ENCODE measurements at places on chromosomes 1 and 21.
A peak's percentile ranks its signal among the peaks of the same experiment; 100 is the strongest.

- DNase-seq, result no peak
Measured at GRCh38 chr1:232292818-232293217, 337.1 kb downstream of the SIPA1L2 start.

- no peak for DNase-seq
Measured at GRCh38 chr1:29939079-29939478, 702.8 kb downstream of the PTPRU start.

GRCh38 chr1:62398377-62398776, 38.5 kb upstream of the USP1 start:
- DNase-seq, result no peak

GRCh38 chr21:39232861-39233291, 49.6 kb upstream of the PSMG1 start:
- DNase-seq, result no peak

DNA sequence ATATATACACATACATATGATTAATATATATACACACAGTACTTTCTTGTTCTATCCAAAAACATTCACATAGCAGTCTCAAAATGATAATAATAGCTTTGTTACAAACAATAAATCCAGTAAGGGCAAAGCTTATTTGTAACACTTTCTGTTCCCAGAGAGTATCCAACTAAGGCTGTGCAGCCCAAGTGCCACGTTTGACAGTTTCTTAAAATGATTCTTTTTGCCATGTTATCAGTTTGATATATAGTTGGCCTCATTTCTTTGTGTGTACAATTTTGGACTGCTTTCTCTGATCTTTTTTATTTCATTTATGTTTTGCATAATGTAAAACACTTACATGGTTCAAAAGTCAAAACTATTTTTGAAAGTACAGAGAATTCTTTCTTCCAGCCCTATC, 11.8 kb downstream of the KCNE1 start:
- no peak for DNase-seq

- DNase-seq, result no peak
Measured at GRCh38 chr1:221230605-221231004, 351.4 kb downstream of the HLX start.

DNA sequence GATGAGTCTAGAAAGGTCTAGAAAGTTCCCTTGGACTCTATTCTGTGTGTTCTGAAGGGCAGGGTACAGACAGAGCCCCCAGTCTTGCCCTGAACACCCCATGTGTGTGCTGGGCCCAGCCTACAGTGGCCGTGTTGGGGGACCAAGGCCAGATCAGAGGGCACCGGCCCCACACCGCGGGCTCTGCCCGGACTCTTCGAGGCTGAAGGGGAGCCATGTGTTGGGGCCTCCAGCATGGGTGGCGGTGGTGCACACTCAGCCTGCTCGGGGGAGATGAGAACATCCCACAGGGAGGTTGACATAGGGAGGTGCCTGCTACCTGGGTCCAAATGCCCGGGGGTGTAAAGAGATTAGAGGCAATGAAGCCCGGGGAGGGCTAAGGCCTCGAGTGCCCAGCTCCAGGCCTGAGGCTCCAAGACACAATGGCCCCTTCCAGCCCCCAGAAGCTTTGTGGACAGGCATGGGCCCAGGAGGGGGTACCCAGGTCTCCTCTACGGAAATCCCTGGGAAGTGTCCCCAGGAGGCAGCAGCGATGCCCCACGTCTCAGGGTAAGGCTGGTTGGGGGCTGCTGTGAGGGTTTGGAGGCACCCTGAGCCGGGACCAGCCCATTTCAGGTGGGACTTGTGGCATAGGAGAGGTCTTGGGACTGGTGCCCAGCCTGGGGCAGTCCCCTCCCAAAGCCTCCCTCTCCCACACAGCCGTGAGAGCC, 12.1 kb downstream of the ARHGEF16 start:
- DNase-seq, result peak; percentile 6

- no peak for DNase-seq
Measured at GRCh38 chr21:19776076-19776475, 1222.1 kb upstream of the NCAM2 start.

- peak; percentile 28 for DNase-seq
Measured at GRCh38 chr1:37123276-37124115, 89.2 kb upstream of the GRIK3 start.

- no peak for DNase-seq
Measured at GRCh38 chr1:89065079-89065868, at the start of gene GBP1. Gene GBP1, minus strand, starts transcription at chr1:89065208. Its CDS starts 1,974 bp downstream, at chr1:89063234.
